ENCODE measurements at places on chromosomes 5 and 9.

- DNase-seq, result no peak
Observed at GRCh38 chr5:131979816-131980215, 31.6 kb downstream of the ACSL6 start.

- no peak for DNase-seq
Observed at GRCh38 chr5:158589939-158590338, 509.8 kb downstream of the EBF1 start.

DNA sequence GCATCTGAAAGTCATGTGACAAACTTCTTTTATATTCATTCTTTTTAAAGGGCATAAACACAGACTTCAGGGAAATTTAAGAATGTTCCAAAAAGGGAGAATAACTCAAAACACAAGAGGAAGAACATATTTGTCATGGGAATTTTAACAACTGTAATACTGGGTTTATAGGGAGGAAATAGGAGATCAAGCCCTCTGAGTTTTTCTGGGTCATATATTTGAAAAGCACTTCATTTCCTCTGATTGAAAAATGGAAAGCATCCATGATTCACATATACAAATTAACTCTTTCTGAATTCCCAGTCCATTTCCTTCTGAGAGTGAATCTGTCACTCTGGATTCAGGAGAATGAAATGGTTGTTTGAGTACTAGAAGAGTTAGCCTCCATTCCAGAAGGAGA lies 26.8 kb downstream of the LURAP1L start:
- DNase-seq, result no peak

DNA sequence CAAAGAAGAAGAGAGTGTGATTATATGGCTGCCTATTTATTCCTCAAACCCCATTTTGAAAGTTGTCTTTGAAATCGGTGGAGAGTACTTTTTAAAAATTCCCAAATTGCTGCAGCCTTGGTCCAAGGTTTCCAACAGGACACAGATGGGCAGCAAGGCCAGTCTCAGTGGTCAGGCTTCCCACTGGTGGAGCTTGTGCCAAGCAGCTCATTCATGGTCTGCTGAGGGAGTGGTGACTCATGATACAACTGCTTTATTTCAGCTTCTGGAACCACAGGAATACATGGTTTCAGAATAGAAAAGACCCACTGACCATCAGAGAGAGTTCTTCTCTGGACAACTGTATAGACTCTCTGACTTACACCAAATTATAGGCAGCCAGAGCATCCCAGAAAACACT lies 673.1 kb upstream of the KLF4 start:
- no peak for DNase-seq

DNA sequence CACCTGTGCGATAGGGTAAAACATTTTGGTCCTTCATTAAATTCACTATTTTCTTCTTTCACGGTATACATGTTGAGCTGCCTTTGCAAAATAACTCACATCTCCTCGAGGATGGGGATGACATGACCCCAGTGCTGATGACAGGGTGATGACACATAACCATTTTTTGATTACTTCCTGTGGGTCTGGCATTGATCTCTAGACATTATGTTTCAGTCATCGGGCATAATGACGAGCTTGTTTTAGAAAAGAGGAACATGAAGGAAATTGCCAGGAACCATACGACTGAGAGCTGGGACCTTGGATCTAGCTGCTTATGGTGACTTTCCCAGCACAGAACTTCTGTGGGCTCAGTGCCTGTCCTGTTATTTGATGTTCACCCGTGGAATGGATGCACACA lies 25.2 kb downstream of the COL5A1 start:
- no peak for DNase-seq

DNA sequence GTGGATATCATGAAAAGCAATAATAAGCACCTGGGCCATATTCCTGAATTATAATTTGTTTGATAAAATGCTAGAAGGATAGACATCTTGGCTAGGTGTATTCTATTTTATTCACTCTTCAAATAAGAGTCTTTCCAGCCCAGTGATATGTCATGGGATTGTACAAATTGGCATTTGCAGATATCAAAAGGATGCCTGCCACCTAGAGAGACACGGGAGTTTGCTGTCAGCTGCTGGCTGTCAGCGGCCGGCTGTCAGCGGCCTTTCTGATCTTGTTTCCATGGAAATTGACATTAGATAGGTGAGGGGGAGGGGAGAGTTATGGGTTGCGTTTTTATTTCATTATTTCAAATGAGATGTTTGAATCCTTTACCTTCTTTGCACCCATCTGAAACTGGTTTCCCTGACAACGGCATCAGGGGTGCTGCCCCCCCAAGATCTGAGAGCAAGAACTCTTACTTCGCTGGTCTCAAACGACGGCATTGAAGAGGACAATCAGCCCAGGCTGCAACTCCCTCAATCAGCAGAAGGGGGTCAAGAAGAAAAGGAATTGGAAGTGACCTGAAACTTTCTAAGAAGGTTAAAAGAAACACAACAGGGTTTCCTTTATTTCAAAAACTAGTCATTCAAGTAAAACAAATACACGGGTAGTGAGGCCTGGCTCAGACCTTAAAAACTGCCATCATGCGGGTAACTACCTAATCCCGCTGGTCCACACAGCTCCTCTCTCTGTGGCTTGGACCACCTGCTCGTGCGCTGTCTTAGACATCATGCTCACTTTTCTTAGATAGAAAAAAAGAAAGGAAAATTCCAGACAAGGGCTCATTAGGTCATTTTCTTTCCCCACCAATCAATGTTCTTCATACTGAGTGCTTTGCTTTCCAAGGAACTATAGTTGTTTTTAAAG lies 115.7 kb downstream of the TLE1 start:
- no peak for DNase-seq

GRCh38 chr9:1100201-1100600 lies 50.0 kb downstream of the DMRT2 start:
- DNase-seq, result no peak

GRCh38 chr9:120191141-120191540 lies 388.8 kb downstream of the CDK5RAP2 start:
- no peak for DNase-seq

DNA sequence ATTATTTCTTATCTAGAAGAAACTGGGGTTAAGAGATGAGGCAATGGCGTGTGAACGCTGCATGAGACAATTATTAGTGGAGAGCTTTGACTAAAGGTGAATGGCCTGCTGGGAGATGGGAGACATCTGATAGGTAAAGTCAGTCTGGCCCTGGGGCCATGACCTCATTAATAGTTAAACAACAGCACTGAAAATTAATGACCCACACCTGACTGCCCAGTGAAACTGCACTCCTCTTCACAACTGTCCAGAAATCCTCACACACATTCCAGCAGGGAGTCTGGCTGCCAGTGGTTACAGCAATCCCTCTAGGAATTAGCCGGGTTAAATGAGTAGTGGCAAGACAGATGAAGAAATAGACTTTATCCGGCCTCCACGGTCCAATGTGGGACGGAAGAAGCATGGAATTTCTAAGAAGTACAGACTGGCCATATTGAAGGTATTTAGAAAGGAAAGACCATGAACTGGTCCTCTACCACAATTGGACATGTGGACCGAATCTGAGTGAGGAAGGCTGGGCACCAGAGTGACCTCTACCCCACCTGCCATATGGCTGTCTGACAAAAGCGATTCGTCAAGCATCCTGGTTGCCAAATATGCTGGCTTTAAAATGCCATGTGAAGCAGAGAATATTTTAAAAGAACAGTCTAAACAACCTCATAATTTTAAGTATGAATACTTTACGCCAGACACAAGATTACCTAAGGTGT lies 138.4 kb downstream of the EFNA5 start:
- peak; percentile 61 for DNase-seq

- no peak for DNase-seq
Observed at GRCh38 chr9:2242831-2243330, 227.7 kb downstream of the SMARCA2 start.

DNA sequence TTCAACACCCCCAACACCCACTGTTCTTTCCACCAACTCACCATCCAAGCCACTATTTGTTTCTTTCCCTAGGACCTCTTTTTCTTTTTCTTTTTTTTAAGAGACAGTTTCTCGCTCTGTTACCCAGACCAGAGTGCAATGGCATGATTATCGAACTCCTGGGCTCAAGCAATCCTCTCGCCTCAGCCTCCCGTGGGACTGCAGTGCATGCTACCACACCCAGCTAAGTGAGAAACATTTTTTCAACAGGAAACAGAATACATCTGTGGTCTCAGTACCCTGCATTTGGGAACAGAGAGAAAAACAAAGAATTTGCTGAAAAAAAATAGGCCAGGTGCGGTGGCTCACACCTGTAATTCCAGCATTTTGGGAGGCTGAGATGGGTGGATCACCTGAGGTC lies 24.6 kb downstream of the B4GALT1 start:
- no peak for DNase-seq

DNA sequence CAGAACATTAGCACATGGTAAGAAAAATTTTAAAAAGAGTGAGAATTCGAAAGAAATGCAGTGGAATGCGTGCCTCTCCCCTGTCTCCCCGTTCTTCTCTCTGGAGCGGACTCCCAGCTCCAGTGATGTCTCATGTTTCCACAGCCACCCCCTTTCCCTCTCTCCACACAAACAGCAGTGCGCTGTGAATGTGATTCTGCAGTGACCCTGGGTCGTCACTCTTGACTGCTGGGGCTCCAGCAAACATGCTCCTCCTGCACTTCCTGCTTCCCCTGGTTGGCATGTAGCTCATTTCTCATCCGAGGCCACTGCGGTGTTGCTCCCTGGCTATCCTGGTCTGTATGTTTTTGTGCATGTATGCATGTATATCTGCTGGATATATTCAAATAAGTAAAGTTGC lies 13.3 kb downstream of the PHF2 start:
- DNase-seq, result no peak

GRCh38 chr9:3708751-3709150 lies 182.9 kb upstream of the RFX3 start:
- no peak for DNase-seq

DNA sequence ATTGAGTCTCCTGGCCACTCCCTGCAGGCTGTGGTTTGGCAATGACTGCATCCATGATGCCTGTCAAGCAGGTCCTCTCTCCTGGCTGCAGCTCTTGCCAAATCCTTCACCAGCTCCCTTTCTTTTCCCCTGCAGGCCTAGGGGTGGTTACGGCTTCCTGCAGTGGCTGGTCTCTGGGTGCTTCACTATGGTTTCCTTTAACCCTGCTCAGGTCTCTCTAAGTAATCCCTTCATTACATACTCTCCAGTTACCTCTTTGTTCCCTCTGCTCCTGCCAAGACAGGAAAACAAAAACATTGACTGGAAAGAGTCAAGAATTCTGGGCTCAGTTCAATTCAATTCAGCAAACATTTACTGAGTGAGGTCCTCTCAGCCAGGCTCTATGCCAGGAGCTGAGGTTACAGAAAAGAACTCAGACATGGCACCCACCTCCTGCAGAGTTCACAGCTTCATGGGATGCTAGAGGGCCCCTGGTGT lies 19.8 kb upstream of the PTPN3 start:
- DNase-seq, result no peak

GRCh38 chr9:84670138-84671041 lies 861 bp downstream of the NTRK2 start:
- peak; percentile 79 for DNase-seq

DNA sequence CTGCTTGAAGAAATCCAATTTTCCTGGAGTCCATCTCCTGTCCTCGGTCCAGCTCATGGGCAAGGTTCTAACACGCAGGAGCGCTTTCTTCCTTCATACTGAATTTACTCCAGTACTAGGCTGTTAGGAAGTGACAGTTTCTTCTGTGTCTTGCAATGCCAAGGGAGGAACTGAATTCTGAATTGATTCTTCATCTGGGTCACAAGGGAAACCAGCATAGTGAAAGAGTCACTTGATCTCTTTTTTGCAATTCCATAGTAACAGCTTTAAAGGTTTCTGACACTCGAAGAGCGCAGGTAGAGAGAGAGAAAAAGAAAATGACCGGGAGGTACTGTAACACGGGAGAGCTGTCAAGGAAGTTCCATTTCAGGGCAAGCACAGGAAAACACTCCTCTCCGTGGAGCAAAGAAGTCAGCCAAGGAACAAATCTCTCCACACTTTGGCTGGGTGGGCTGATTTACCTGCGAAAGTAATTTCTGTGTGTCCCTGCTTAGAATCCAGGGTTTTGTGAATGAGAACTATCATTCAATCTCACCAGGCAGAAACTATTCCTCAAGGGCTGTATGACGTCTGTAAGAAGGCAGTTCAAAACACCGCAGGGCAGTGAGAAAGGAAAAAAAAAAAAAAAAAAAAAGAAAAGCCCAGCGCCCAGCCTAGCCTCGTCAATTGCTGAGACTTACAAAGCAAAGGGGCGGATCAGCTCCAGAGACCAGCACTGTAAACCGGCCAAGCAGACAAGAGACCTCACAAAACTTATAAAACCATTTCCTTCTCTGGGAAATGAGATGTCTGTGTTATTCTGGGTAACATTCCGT lies 617.8 kb downstream of the PDE4D start:
- DNase-seq, result peak; percentile 70

- DNase-seq, result no peak
Observed at GRCh38 chr9:3125602-3126405, 281.9 kb upstream of the PUM3 start.

DNA sequence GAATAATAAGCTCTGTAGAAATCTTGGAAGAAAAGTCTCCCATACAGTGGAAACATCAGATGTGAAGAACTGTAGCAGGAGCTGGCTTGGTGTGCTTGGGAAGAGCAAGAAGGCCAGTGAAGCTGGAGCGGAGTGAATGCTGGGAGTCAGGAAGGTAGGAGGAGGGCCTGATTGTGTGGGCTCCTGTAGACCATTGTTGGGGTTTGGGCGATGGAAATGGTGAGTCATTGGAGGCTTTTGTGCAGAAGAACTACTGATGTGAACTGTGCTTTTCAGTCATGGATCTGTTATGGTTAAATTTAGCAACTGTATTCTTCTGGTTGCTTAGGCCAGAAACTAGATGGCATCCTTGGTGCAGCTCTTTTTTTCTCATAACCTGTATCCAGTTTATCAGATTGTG lies 2.3 kb downstream of the ICE1 start:
- no peak for DNase-seq

- DNase-seq, result no peak
Observed at GRCh38 chr5:68217047-68217355, 1.4 kb downstream of the PIK3R1 start.

DNA sequence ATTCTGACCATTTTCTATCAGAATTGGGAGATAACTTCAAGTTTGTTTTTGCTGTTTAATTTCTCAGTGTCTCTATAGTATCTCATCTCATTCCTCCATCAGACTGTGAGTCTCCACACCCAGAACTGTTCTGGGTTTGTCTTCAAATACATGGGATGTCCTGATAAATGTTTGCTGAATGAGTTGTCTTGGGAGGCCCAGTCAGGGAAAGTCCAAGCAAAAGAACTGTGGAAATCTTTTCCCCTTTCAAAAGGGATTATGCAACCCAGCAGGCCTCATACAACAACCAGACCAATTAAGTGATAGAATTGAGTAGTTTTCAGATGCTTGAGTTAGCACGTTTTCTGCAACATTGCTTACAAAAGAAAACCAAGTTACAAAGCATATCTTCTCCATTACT lies 324.4 kb downstream of the BRINP1 start:
- no peak for DNase-seq

Measured in retina (tissue), 1 donor.